RWPE1 (cell line): ENCODE measurements at places on chromosomes 6 and 20.

DNA sequence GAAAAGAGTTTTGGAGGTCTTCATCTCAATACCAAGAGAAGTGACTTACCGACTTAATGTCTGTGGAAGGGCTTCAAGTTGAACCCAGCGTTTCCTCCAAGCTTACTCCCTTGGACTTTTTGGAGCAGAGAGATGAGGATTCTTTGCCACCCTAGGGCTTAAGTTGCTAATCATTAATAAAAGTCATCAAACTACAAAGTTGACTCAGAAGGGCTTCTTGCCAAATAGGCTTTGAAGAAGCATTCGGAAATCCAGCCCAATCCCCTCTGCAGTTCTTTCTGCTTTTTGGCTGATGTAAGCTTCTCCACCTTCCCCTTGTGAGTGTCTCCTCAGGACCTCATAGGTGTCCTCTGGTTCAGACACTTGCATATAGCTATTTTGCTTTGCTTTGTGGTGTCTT, at the start of gene SLC17A3:
TSS of gene SLC17A3 (minus strand) at position 126 of the 400 bp plus-strand sequence. CDS start 5,856 bp downstream, outside the sequence.
- no peak for DNase-seq

DNA sequence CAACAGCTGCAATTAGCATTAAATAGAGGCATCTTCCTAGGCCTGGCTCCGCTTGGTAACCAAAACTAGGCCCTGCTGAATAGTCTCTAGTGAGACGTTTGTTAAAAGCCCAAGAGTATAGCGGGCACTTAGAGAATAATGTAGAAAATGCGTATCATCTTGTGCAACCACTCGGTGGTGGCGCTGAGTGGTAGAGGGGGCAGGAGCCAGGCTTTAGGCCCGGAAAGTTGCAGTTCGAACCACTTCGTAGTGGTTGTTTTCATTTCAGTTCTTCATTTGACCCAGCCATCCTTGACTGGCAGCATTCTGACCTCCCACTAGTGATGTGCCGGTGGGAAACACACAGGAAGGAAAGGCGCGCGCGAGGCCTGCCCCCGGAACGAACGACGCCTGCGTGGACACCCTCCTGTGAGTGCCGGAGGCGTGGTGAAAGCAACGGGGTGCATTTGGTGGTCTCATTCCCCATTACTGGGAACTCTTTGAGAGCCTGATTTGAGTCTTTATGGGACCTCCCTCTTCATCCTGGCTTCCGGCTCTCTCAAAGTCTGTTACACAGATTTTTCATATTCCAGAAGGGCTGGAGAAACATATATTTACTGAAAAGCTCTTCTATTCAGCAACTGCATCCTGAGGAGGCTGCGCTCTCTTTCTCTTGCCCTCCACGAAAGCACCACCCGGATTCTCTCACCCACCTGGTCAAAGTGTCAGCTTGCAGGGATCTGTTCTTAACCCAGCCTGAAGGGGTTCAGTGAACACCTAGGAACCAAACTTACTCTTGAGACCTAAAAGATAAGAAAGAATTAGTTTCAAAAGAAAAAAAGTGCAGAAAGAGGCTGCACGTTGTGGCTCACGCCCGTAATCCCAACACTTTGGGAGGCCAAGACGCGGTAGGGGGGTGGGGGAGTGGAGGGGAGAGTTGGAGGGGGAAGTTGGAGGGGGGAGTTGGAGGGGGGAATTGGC, 18.2 kb downstream of the GPX5 start:
- DNase-seq: no peak

GRCh38 chr6:3825331-3825831, 23.8 kb upstream of the FAM50B start:
- DNase-seq: no peak

DNA sequence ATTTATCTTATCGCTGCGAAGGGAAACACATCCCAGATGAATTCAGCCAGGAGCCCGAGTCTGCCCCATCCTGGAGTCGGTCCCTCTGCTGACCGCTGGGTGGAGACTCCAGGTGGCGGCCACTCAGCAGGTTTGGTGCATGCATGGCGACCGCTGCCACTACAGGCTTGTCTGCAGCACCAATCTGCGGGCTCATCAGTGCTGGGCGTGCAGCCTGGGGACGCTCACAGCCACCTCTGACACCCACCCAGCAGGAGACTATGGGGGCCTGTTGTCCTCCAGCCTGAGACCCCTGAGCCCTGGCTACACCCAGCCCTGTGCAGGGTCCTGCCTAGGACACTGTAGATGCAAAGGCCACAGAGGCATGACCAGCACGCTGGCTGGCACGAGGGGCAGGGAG, 40.5 kb upstream of the GATA5 start:
- DNase-seq: peak; percentile 48

DNA sequence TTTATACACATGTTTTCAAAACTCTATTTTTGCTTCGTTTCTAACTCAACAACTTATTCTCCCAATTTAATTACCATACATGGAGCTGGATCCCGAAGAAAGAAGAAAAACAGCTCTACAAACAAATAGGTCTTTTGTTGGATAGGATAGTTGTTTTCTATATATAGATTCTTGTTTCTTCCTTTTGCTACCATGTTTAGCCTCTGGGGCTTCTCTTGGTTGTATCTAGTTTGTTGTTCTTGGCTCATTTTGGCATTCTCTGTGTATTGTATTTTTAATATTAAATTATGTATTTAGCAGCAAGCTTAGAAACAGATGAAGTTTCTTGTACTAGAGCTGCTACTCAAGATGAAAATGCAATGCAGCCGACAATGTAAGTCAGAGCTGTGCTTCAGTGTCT, 60.9 kb downstream of the PLCB4 start:
- no peak for DNase-seq

- no peak for DNase-seq
These were observed 44.2 kb upstream of the CITED2 start for GRCh38 chr6:139418481-139419132.

GRCh38 chr6:84623956-84624680, 140.3 kb downstream of the TBX18 start:
- peak; percentile 56 for DNase-seq

DNA sequence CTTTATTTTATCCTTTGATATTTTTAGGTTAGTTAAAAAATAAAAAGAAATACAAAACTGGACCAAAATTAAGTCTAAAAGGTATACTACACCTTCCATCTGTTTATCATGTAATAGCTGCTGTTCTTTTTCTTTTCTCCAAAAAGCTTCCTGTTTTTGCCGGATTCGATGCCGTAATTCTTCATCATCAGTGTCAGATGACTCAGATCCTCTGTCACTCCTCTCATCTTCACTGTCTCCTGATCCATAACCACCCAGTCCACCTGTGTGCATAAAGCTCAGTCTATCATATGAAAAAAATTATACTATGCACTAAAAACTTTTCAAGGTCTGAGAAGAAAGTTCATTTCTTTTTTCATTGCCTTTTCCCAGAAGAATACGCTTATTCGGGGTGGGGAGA, 8.5 kb upstream of the COQ3 start:
- DNase-seq: no peak

- peak; percentile 3 for DNase-seq
These were observed 83.3 kb downstream of the GMDS start for GRCh38 chr6:2162079-2162445.

DNA sequence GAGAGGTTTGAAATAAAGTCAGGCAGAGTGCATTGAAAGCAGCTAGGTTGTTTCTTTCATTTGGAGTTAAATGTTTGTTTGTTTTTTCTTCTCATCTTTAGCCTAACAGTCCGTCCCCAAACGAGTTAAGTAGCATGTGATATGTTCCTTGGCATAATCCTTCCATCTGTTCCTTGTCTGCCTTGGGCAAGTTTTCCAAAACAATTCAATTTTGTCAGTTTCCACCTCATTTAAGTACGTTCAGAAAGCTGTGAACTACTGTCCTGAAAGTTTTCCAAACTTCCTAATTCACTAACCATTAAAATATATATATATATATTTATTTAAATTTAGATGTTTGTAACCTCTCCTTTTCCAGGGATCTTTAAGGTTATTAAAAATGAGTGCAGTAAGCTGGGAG, 61.8 kb upstream of the HDAC2 start:
- DNase-seq: no peak
